Thymus (tissue), 14 donors: ENCODE measurements at places on chromosomes 13 and 19.

- no peak for DNase-seq
Observed at GRCh38 chr13:46389457-46390451, 2.7 kb upstream of the RUBCNL start.

DNA sequence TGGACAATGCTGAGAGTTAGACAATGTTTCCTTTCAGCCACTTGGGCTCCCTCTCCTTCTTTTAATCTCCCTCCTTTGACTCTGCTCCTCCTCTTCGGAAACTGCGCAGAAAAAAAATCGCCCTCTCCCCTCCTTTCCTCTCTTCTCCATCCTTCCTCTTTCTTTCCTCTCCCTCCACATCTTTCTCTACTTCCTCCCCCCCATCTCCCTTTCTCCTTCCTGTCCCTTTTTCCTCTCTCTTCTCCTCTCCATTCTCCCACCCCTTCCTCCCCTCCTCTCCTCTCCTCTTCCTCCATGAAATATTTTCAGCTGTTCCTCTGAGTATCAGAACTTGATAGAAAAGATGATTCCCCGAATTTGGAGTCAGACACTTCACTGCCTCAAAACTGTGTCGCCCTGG is 15.1 kb upstream of the PTPRS start:
- DNase-seq, result no peak

GRCh38 chr19:44553478-44554171 is 24.1 kb upstream of the CEACAM20 start:
- no peak for DNase-seq

GRCh38 chr13:30832845-30833332 is 73.2 kb upstream of the MEDAG start:
- no peak for DNase-seq

DNA sequence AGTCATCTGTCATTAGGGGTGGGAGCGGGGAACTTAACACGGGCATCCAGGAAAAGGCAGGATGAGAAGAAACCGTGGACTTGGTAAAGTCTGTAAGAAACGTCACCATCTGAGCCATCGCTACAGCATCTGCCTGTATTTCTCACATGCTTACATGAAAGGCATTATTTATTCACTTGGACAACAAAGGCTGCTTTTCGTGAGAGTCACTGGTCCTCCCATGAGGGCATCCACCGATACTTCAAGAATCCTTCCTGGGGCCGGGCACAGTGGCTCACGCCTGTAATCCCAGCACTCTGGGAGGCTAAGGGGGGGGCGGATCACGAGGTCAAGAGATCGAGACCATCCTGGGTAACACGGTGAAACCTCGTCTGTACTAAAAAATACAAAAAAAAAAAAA is 16.1 kb downstream of the ZNF446 start:
- no peak for DNase-seq

- no peak for DNase-seq
Observed at GRCh38 chr13:97005625-97006262, 11.5 kb upstream of the OXGR1 start.

DNA sequence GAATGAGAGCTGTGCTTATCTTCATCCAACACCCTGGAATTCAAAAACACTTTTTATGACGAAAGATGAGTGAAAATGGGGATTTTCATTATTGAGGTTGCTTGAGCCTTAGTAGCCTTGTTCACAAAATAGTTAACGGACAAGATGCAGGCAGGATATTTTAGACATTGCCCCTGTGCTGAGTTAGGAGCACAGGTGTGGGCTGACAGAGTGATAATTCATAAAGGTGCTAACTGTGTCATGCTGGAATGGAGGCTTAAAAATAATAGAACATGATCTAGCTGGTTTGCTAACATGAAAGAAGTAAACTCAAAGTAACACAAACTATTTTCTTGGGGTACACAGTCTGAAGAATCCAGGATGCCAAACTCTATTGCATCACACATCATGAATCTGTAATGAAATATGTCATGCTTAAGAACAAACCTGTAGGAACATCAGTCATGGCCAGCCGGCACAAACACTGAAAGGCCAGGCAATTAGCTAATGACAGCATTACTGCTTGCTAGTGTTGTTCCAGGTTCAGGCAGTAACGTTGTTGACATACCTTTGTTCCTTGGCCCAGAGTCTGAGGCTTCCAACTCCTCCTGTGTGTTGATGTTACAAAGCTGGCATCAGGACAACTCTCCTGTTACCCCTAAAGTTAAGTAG is 55.3 kb downstream of the FRY start:
- no peak for DNase-seq

GRCh38 chr19:43525836-43526771 is 897 bp downstream of the ETHE1 start:
- DNase-seq, result no peak

DNA sequence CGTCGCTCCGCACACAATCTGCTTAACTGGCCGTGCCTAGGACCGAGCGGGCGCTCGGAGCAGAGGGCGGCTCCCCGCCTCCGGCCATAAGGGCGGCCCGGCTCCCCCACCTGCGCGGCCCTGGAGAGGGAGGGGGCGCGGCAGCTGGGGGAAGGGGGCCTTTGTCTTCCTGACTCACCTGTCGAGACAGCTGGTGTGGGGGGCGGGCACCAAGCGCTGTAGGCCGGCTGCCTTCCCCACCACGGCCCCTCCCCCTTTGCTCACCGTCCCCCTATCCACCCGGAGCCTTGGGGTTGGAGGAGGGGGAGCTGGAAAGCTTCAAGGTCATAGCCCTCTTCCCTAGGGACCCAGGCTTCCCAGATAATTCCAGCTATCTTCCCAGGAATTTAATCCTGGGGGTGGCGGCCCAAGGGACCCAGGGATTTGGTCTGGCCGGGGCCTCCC is 1.2 kb downstream of the VASP start:
- DNase-seq, result peak; percentile 54

DNA sequence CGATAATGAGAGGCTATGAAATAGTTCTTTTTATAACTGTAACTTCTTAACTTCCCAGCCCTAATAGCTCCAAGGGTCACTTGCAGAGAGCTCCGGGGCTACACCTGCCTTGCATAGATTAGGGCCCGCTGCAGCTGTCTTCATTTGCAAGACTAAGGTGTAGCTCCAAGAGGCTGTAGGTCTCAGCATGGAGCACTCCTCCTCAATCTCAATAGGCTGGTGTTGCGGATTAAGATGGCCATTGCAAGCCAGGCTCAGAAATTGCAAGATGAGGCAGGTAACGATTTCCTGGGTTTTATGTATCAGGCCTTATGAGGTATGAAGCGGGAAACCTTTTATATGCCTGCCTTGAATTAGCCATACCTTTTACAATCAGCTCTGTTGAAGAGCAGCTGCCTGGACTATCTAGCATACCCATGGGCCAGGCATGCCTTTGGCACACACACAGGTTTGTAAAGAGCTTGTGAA is 185.7 kb downstream of the TM9SF2 start:
- DNase-seq, result no peak

GRCh38 chr13:75507027-75508001 is 25.3 kb upstream of the TBC1D4 start:
- DNase-seq, result no peak

- DNase-seq, result no peak
Observed at GRCh38 chr13:98468361-98468760, 108.5 kb downstream of the STK24 start.

DNA sequence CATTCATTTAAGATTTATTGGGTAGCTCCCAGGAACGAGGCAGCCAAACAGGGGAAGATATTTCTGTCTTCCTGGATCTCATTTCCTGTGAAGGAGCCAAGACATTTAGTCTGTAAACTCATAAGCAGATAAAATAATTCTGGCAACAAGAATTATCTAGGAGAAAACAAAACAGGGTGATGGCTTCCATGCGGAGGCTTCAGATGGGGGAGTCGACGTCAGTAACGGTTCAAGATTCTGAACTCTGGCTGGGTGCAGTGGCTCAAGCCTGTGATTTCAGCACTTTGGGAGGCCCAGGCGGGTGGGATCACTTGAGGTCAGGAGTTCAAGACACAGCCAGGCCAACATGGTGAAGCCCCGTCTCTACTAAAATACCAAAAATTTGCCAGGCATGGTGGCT is 1.3 kb downstream of the GNA15 start:
- no peak for DNase-seq

DNA sequence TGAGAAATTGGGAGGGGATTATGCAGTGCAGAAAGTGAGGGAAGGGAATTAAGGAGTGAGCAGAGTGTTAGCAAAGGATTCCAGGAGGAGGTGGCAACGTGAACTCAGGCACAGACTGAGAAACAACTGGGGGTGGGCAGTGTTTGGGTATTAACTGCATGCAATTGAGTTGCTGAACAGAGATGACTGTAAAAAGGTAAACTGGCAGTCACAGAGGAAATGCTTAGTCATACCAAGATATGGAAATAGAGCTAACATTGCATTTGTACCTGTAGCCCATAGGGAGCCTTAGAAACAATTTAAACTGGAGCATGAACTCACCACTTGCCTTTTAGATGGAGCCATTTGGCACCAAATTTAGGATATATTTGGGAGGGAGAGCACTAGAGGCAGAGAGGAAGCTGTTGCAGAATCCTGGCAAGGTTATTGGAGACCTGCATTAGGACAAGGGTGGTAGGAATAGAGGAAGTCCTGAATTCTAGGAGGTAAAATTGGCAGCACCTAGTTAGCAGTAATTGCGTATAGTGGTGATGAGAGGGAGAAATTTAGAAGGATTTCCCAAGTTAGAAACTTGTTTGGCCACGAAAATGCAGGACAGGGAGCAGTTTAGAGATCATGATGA is 100.6 kb upstream of the FRY start:
- DNase-seq, result no peak

DNA sequence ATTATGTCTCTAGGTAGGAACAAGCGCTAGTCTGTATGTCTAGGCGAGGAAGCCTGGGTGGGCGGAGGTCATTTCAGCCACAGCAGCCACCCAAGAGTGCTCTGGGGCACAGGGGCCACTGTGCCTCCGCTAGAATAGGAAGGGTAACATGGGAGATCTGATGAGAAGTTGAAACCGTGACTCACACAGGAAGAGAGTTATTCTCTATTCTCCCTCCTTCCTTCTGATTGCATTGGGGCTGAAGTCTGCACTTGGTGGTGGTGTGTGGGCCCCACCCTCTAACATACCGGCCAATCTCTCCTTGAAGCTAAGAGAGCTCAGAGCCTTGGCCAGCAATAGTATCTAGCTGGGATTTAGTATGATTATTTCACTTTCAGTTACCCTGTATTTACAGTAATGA is 20.3 kb upstream of the GGACT start:
- DNase-seq, result no peak
